ENCODE measurements at places on chromosomes 13 and 19. TPM values are rescaled to one million over a fixed set of nuclear protein-coding genes. Genes with fewer than 3 reads are reported as not detected.

DNA sequence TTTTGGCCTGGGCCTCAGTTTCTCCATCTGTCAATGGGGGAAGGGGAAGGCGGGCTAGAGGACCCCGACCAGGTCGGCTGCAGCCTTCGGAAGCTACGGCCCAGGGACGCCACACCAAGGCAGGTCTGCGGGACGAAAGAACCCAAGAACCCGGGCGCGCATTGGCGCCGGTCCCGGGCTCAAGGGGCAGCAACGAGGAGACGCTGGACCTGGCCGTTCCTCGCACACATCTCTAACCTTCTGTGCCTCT lies 739 bp upstream of the ILF3 start:
- no peak for DNase-seq

GRCh38 chr19:10158485-10158884 lies 36.3 kb downstream of the DNMT1 start:
- DNase-seq, result no peak

- DNase-seq, result no peak
These were observed 6.6 kb upstream of the DACH1 start for GRCh38 chr13:71873418-71874247.

- peak; percentile 18 for DNase-seq
These were observed 3.8 kb upstream of the ZNF626 start for GRCh38 chr19:20664901-20665781.

GRCh38 chr19:4951656-4952055 lies 17.3 kb upstream of the KDM4B start:
- DNase-seq, result no peak

GRCh38 chr13:90156390-90156789 lies 1191.1 kb upstream of the MIR17HG start:
- no peak for DNase-seq

DNA sequence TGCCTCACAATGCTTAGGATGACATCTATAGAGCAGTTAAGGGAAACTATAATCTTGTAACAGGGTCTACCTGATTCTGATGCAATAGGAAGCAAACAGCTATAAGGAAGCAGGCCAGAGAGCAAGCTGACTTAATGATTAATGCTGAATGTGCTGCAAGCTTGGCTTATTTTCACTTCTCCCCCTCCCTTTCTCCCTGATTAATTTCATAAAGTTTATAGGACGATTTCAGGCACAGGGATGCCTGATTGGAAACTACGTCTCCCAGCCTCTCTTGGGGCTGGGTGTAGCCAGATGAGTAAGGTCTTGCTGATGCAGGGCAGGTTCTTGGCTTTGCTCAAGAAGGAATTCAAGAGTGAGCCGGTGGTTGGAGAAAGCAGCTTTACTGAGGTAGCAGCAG lies 82.8 kb upstream of the MRI1 start:
- peak; percentile 54 for DNase-seq

DNA sequence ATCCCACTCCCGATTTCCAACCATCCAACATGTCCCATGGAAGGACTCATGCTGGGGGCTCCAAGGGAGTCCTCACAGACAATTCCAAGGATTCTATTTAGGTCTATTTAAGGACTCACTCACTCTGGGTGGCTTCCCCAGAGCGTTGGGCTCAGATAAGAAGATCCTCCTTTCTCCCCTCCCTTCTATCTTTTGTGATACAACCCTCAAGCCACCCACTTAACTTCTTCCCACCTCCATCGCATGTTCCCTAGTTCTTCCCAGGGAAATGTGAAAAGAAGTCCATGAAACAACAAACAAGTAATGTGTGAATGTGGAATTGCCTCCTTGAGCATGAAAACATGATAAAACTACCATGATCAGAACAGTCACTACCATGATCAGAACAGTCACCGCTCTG lies 29.4 kb downstream of the INSR start:
- DNase-seq, result no peak

DNA sequence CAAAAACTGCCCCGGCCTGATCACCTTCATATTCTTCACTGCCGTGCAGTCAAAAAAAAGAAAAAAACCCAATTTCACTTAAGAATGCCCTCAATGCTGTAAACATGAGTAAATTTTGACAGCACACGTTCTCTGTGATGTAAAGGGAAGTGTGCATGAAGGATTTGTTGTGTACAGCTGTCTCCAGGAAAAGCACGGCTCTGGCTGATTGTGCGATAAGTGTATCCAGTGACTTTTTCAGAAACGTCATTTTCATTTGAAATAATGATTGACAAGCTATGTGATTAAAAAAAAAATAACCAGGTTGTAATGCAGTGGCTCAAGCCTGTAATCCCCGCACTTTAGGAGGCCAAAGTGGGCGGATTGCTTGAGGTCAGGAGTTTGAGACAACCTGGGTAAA lies 39.6 kb downstream of the ANKRD10 start:
- DNase-seq, result no peak

DNA sequence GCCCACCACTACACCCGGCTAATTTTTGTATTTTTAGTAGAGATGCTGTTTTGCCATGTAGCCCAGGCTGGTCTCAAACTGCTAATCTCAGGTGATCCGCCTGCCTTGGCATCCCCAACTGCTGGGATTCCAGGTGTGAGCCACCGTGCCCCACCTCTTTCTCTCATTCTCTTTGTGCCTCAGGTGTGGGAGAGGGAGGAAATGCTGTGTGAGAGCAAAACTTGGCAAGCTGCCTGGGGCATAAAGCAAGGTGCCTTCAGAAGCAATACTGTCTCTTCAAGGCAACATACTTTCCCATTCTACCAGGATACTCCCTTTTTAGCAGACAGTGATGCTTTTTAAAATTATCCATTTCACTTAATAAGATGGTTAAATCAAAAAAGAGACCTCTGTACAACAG lies 53.2 kb upstream of the RFC3 start:
- no peak for DNase-seq

- no peak for DNase-seq
These were observed 30.5 kb upstream of the MBNL2 start for GRCh38 chr13:97191615-97192014.

- DNase-seq, result no peak
These were observed 16.6 kb upstream of the TNFSF14 start for GRCh38 chr19:6686628-6686975.

DNA sequence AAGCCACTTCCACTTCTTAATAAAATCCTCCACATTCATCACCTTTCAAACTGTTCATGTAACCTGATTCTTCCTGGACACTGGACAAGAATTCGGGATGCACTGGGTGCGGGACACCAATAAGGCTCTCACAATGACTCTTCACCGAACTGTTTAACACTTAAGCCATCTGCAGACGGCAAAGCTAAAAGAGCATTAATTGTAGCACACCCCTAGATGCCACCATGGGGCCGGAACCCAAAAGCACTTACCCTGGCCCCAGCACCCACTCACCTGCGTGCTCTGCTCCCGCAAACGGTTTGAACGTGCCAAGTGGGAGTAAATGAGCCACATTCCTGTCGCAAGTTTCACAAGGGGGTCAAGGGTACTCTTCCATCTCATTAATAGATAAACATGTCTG lies 254.3 kb upstream of the PRR20A start:
- no peak for DNase-seq

GRCh38 chr13:40187841-40188591 lies 478.4 kb downstream of the FOXO1 start:
- no peak for DNase-seq

CRB3 gene
- total RNA-seq, result 0.17 TPM

EMP3 gene
- total RNA-seq, result 246 TPM

TMPRSS9 gene
- under 0.01 TPM for total RNA-seq

EPSTI1 gene
- total RNA-seq, result 8.2 TPM

TBXA2R gene
- total RNA-seq, result 0.77 TPM

SERTM1 gene
- not detected for total RNA-seq

Measured in fibroblast of lung (primary cell).